GM20000 (cell line): ENCODE measurements at places on chromosomes 6 and 20.

DNA sequence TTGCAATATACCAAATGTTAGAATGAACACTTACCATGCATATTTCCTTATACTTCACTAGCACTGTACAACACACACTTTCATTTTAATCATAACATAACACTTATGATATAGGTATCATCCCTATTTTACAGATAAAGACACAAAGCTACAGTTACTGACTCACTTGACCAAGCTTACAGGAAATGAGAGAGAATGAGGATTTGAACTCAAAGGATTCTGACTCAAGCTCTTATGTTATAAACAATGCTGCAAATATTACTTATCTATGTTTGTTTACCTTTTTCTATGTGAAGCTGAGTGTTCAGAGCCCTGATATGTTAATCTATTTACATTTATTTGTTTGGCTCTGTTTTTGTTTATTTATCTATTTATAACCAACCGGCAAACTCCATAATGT is 245.4 kb downstream of the PTPRK start:
- no peak for DNase-seq

DNA sequence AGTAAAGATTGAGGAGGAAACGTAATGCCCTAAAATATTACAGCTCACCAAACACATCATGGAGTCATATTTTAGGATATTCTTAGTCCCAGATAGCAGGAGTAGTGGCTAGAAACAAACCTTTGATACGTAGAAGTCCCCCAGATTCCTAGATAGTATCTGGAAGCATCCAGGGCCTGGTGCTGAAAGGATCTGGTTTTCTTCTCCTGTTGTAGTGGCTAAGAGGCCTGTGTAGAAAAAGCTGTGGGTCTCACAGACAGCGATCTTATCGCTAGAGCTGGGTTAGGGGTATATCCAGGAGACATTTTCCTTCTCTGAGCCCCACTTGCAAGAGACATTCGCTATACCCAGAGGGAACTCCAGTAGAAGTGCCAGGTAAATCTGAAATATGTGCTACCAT is 139.9 kb downstream of the KCNQ5 start:
- no peak for DNase-seq

- DNase-seq = no peak
These were observed 18.2 kb upstream of the ANGPT4 start for GRCh38 chr20:934186-934840.

DNA sequence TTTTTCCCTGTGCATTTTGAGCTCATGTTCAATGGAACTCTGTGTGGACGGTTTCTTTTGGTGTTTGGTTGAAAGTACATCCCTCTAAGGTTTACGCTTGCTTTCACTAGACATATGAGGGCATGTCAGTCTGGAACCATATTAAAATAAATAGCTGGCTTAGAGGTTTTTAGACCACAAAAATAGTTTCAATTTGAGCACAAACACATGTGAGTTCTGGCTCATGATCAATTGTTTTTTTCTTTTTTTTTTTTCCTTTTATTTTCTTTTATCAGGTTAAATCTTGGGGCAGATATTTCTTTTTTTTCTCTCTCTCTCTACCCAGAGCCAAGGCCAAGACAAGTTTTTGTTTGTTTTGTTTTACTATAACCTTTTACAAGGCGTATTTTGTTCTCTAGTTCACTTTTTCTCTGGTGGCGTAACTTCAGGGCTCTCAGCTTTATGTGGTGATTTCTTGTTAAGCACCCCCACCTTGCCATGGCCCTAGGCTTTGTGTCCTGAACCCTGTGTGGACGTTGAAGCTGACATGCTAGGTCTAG is 92.9 kb downstream of the SHLD1 start:
- DNase-seq = peak; percentile 70

GRCh38 chr20:5745416-5746030 is 4.7 kb upstream of the SHLD1 start:
- DNase-seq = no peak
